AG04449 (cell line): ENCODE measurements at places on chromosomes 2 and 18.

GRCh38 chr2:236687296-236687965 is 117.8 kb downstream of the ACKR3 start:
- no peak for DNase-seq

DNA sequence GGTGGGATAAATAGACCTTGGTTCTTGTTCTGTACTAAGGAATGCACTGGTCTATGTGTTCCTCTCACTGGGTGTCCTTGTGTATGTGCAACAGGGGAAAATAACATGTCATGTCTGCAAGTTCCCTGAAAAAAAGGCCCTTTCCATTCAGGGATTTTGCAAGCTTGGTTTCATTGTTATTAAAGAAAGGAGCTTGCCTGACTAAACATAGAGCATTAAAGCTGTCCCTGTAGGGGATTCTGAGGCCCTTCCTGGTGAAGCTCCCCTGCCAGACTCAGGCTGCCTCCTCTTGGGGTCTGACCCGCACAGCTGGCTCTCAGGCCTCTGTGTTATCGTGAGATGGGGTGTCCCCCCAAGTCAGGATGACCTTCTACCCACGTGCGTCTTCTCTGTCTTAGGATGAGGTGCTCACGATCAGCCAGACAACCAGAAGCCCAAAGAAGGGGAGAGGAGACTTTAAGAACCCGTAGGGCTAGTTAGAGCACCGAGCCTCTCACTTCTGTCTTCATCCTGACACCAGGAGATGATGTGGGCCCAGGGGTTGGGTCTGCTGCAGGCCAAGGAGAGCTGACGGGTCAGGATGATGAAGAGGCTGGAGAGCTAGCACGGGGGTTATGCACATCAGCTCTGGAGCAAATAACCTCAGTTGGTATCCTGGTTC is 21.2 kb downstream of the CAPG start:
- no peak for DNase-seq

- DNase-seq: peak; percentile 98
Measured at GRCh38 chr2:186575302-186575701, 14.6 kb upstream of the ITGAV start.

DNA sequence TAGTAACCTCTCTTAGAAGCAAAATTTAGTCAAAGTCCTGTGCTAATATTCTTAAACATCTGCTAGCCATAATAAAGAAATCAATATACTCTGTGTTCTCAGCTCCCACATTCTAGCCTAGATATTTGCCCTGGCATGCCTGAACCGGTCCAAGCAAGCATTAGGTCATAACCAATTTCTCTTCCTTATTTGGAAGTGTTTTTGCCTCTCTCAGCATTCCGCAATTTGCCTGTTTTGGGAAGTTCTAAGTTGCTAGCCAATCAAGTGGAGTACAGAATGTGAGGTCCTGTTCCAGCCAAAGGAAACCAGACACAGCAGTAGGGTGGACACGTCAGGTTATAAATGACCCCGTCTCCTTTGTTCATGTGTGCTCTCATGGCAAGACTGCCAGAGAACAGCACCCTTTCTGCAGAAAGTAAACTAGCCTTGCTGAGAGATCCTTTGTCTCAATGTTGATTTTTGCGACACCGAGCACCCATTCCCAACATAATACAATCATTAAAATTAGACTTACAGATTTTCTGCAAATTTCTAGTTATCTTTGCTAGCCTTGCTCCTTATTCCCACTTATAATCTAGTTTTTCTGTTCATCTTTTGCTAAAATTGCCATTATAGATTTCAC is 13.0 kb upstream of the SULT1C4 start:
- DNase-seq: no peak

DNA sequence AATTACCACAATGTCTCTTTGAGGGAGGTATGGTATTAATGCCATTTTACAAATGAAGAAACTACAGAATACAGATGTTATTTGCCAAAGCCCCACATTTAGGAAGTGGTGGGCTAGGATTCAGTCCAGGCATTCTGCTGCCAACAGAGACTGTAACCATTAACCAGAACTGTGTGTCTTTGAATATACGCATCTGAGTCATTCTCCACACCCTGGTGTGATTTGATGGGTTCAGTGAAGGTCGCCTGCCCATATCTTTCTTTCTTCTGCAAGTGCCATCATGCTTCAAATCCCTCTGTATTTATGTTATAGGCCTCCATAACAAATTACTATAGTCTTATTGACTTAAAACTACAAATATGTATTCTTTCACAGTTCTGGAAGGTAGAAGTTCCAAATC is 479.0 kb upstream of the DCC start:
- DNase-seq: no peak

DNA sequence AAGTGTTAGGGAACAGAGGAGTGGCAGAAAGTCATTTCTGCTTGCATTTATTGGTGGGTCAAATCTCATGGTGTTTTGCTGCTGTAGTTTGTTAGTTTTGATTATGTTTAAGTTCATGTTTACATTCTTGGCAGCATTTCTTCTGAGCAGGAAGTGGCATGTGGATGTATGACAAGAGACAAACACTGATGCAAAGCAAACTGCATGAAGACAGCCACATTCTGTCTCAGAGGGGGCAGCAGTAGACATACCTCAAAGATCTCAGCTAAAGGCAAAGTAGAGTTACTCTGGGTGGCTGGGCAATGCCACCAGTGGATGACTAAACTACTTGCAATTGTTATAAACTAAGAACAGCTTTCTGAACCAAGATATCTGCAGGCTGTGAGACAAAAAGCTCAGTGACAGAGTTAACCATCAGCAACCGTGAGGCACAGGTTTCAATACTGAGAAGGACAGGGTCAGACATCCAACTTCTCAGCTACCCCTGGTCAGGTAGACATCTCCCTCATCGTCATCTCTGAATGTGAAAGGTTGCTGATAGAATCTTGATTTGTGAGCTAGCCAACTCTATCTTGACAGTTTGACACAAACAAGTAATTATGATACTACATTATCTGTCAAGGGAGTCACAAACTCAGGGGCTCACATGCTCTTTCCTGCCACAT is 16.4 kb downstream of the GALNT3 start:
- DNase-seq: no peak

DNA sequence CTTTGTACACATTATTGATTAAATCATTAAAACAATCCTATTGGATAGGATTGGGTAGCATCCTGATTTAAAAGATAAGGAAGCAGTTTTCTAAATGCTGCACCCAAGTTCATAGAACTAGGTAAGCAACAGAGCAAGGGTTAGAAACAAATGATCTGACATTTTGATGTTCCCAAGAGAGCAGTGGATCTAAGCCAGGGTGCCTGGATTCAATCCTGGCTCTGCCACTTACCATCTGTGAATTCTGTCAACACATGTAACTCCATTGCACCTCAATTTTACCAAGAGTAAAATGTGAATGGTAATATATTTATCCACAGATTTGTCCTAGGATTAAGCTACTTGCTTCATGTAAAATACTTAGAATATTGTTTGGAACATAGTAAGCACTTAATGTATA is 982.6 kb upstream of the FANCL start:
- DNase-seq: no peak

GRCh38 chr2:238593236-238593635 is 166.5 kb downstream of the ASB1 start:
- no peak for DNase-seq

DNA sequence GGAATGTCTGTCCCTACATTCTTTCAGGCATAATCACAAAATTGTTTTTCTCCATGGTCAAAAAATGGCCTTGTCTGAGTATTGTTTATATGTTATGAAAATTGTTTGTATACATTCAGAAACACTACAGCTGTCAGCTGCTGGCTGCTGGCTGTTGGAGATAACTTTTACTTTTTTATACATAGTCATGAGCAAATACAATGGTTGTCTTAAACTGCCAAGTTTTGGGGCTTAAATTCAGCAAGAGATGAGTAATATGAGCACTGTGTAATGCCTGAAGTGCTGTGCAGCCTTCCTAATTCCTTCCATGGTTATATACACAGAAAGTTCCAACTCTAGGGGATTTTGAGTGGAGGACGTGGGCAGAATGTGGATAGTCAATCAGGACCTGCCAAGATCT is 168.9 kb upstream of the RMP24 start:
- no peak for DNase-seq
